ENCODE measurements at places on chromosomes 16 and 17.
A peak's percentile ranks its signal among the peaks of the same experiment; 100 is the strongest.

DNA sequence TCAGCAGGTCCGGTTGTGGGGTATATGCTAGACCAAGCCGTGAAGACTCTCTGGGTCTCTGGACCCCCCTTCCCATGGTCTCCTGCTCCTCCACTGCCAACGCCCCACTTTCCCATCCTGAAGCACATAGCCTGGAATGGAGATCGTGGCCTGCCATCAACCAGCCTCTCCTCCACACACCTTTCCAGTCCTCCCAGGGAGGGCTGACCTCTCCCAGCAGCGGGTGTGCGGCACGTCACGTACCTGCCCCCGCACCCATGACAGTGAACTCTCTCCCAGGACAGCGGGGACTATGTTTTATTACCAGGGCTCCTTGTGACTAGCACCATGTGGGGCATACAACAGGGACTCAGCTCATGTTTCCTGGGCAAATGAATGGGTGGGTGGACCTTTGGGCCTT, 1.8 kb downstream of the PRM3 start:
- no peak for DNase-seq

GRCh38 chr17:47776330-47777197, 43.5 kb downstream of the TBX21 start:
- peak; percentile 62 for DNase-seq

- DNase-seq: peak; percentile 51
Observed at GRCh38 chr16:24539850-24540601, 660 bp downstream of the RBBP6 start.

DNA sequence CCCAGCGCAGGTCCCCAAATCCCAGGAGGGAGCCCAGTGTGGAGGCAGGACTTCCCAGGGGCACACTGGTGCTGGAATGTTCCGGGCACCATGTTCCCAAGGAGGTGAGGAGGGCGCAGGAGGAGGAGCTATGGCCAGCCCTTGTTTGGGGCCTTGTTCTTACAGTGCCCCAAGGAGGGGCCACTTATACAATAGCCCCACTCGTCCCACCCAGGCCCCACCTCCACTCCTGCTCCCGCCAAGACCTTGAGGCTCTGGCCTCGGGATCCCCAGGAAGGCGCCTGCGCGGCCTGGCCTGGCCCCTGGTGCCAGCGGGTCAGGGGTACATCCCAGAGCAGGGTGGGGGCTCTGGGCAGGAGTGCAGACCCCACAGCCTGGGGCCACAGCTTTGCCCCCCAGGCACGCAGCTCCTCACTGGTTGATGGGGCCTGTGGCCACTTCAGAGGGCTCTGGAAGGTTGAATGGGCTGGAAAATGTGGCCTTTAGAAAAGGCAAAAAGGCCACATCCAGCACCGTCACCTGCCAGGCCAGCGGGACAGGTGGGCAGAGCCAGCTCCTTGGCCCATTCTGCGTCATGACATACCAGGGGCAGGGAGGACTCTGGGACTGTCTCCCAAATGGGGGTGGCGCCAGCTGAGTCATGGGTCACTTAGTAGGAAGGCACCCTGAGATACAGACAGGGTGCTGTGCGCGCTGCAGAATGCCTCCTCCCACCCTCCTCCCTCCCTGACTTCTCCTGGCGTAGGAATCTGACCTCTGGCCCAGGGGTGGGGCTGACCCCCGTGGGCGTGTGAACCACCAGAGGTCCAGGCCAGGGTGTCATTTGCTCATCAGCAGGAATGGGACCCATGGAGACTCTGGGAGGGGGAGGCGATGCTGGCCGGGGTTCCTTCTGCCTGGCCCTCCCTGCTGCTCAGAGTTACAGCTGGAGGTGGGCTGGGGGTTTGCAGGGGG, 32.3 kb upstream of the PVALEF start:
- no peak for DNase-seq

Data from CD4-positive, CD25-positive, alpha-beta regulatory T cell (primary cell).